ENCODE measurements at places on chromosomes 16 and 17.

- DNase-seq = no peak
These were observed 3.9 kb downstream of the TIMM22 start for GRCh38 chr17:1000597-1001461.

DNA sequence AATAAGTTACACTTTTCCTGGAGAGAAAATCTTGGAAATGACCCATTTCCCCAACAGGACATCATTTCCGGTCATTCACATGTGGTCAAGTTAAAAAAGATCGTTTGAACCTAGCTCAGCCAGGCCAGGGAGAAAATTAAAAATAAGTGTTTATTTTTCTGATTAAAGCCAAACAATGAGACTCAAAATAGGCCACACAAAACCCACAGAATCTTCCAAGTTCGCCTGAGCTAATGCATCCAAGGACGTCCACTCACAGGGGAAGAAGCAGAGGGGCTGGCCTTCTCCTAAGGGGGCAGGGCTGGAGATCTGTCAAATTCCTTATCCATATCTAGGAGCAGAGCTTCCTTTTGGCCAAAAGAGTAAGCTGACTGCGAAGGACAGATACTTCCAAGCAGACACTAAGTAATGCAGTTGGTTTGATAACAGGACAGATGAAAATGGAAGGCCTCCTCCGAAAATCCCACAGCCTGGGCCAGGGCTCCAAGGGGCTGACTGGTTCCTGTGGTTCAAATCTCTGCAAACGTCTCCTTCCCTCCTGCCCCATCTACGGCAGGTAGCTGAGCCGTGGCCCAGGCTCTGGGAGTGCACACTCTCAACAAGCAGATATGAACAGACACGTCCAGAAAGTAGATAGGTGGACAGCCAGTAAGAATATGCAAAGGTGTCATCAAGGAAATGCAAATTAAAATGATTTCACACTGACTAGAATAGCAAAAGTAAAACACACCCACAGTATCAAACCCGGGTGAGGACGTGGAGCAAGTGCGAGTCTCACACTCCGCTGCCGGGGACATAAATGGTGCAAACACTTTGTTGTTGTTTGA, 98.5 kb downstream of the MRM3 start:
- DNase-seq = no peak

GRCh38 chr16:21156767-21157467, 1.6 kb upstream of the LDAF1 start:
- peak; percentile 82 for DNase-seq

- no peak for DNase-seq
These were observed 494.6 kb downstream of the CDH11 start for GRCh38 chr16:64627288-64627687.

DNA sequence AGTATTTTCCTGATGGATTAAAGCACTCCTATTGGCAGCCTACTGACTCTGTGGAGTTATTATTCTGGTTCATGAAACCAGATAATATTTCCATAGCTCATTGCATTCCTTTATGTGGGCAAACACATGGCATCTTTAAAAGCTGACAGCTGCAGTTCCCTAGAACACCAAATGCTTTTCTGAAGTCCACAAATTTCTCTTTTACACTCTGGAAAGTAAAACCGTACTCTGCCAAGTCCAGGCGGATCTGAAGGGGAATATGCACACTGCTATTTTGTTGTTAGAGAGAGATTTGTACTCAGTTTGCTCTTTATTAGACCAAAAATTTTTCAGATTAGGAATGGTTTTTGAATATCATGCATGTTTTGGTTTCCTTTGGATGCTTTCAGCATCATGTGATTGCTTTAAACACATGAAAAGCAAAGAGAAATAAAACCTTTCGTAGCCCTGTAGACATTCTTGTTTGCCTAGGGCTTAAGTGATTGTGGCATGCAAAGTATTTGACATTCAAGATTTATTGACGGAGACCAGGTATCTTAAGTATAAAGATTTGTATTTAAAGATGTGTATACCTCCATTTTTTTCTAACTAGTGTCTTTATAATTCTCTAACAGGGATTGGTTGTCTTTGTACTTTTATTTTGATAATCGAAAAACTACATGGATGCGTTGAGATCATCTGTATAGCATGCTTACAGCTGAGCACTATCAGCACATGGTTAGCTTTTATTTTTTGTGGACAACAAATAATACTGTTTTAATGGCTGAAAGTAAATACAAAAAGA, 19.5 kb downstream of the SEC14L1 start:
- DNase-seq = no peak

GRCh38 chr17:65055280-65055707, 1.2 kb downstream of the GNA13 start:
- DNase-seq = no peak

- no peak for DNase-seq
These were observed 2.0 kb upstream of the GRIN2C start for GRCh38 chr17:74861662-74862107.

DNA sequence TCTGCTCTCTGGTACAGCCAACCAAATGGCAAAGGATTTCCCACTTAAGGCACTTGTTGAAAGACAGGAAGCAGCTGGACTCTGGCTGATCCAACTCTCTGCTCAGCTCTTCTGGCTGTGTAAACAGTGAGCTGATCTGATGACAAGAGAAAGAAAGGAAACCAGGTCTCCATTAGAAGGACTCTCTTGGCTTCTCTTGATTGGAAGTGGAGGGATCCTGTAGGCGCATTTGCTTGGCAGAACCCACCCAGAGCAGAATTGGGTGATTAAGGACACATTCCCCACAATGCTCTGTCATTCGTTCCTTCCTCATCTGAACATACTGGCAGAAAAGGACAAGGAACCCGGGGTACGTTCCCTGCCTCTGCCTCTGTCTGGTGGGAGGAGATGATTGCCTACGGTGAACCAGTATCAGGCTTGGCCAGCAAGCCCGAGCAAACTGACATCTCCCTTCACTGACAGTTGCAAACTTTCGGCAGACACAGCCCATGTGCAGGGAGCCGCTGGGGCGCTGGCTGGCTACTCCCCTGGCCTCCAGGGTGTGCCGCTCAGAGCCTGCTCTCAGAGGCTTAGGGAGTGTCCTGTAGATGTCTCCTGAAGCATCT, 29.1 kb downstream of the LDHD start:
- DNase-seq = no peak

DNA sequence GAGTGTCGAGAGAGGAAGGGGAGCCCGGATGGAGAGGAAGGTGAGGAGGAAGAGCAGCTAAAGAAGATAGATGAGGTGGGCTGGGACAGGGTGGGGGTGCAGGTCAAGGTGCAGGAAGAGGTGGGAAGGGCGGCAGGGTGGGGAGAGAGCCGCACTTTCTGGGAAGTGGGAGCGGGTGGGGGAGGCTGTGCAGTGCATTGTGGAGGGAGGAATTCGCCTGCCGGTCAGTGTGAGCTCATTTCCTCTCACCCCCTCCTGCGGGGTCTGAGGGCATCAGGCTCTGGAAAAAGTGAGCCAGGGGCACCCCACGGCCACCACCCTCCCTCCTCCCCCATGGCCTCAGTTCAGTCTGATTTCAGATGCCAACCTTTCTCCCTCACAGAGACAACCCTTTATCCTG, 2.5 kb upstream of the ARHGAP23 start:
- no peak for DNase-seq

DNA sequence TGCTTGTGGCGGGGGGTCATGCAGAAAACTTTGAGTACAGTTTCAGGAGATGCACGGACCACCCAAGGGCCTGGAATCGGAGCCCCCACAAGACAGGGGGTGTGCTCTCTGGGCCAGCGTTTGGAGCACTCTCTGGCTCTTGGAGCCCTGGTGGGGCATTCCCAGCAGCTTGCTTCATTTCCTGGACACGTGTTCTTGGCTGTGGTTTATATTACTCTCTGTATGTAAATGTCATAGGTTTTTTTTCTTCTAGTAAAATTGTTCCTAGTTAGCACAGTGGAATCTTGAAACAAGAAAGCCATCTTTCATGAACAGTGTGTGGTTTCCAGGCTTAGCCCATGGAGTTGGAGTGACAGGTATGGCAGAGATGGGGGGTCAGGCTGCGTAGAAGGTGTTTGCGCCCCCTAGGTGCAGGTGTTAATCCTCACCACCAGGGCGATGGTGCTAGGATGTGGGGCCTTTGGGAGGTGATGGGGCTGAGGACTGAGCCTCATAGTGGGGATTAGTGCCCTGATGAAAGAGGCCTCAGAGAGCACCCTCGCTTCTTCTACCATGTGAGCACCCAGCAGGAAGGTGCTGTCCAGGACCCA, 79.8 kb downstream of the JPH3 start:
- no peak for DNase-seq

GRCh38 chr16:27164352-27164751, 39.0 kb upstream of the KDM8 start:
- no peak for DNase-seq

GRCh38 chr17:17356931-17357270, 53.7 kb downstream of the NT5M start:
- no peak for DNase-seq
